Endodermal cell (in vitro differentiated cells): ENCODE measurements at places on chromosomes 11 and 22. TPM values are rescaled to one million over a fixed set of nuclear protein-coding genes. Genes with fewer than 3 reads are reported as not detected.

The DRICH1 gene
- 0.24 and 0.25 TPM in 2 replicates for total RNA-seq

The TRIM48 gene
- total RNA-seq = not detected in 2 replicates

The LPXN gene
- 2.7 to 4.2 TPM (median 3.5 TPM) in 3 replicates for total RNA-seq

The PANX2 gene
- total RNA-seq = 8.8 to 32.0 TPM (median 10.3 TPM) in 3 replicates

The HTR3A gene
- not detected in 3 replicates for total RNA-seq

The CSF2RB gene
- total RNA-seq = not detected in 2 replicates

The ACR gene
- total RNA-seq = 1.1 TPM in 1 of 3 replicates, not detected in the others

The SYT9 gene
- total RNA-seq = 1.9 to 2.2 TPM (median 2.2 TPM) in 3 replicates

The LINC01488 gene
- total RNA-seq = not detected in 2 replicates

The TMEM225 gene
- total RNA-seq = not detected in 3 replicates
